ENCODE measurements at places on chromosomes 4 and X. TPM values are rescaled to one million over a fixed set of nuclear protein-coding genes. Genes with fewer than 3 reads are reported as not detected.

GRCh38 chr4:176042195-176042594 is 23.4 kb upstream of the WDR17 start:
- no peak for DNase-seq

DRD5 gene
- 0.16 TPM for polyA plus RNA-seq

DNA sequence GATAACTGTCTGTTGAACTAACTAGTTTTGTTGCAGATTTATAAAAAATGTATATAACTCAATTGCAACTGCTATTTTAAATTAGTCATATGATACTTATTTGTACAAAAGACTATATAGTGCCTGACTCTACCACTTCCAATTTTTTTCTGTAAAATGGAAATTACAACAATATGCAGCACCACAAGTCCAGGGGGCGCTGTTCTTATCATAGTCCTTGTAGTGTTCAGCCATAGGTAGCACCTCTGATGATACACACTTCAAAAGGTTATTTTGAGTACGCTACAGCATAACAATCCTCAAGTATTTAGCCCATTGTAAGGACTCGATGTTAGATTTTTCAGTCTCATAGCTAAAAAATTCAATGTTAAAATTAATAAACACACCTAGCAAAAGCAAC is 174.9 kb downstream of the CORIN start:
- DNase-seq, result no peak

- no peak for DNase-seq
These were observed 101.2 kb upstream of the MYOZ2 start for GRCh38 chr4:119034276-119035008.

RBMXL3 gene
- polyA plus RNA-seq, result not detected

AFM gene
- polyA plus RNA-seq, result 10.4 TPM
